ENCODE measurements at places on chromosomes 7 and 10.

GRCh38 chr7:133016604-133017003 is 65.3 kb downstream of the CHCHD3 start:
- no peak for DNase-seq

GRCh38 chr7:30612658-30613265 is 18.1 kb downstream of the GARS1 start:
- DNase-seq: no peak

GRCh38 chr10:71973777-71974488 is 9.7 kb downstream of the CHST3 start:
- DNase-seq: no peak

DNA sequence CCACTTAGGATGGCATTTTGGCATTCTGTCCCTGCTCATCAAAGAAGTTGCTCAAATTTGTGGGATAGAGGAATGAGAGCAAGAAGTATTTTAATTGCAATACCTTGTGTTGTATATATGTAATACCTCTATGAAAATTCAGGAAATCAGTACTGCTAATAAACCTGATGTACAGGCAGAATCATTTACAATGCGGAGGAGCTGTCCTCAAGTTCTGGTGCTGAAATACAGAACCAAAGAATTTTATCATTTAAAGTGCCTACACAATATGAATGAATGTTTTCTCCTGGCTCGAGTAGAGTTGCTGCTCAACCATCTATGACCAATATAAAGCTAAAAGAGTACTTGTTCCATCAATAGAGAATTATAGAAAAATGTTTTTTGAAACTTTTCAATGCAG is 305.8 kb downstream of the PLXNA4 start:
- no peak for DNase-seq

- DNase-seq: no peak
These were observed 141.6 kb downstream of the THSD7A start for GRCh38 chr7:11690395-11690794.

DNA sequence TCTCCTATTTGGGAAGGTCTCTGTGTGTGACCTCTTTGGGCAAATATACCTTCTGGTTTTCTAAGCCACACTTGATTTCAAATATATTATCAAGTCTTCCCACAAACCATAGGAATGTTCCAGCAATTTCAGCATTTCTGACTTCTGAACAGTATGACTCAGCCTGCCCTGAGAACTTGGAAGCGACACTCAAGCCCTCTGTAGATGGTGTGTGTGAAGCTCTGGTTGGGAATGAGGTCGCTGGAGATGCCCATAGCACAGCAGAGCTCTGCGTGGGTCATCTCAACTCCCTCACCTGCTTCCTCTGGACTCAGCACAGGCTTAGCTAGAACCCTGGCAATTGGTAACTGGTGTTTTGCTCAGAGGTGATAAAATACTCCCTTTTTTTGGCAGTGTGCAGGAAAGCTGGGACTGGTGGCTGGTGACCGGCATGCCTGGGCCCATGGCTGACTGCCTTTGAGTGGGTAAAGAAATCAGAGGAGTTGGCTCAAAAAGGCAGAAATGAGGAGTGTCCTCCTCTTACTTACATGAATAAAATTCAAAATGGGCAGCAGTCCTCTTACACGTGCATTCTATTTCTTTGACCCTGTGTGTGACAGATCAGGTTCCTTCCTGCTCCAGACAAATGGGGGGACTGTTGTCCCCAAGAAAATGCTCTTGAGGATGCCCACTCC is 87.5 kb upstream of the NRP1 start:
- DNase-seq: no peak

DNA sequence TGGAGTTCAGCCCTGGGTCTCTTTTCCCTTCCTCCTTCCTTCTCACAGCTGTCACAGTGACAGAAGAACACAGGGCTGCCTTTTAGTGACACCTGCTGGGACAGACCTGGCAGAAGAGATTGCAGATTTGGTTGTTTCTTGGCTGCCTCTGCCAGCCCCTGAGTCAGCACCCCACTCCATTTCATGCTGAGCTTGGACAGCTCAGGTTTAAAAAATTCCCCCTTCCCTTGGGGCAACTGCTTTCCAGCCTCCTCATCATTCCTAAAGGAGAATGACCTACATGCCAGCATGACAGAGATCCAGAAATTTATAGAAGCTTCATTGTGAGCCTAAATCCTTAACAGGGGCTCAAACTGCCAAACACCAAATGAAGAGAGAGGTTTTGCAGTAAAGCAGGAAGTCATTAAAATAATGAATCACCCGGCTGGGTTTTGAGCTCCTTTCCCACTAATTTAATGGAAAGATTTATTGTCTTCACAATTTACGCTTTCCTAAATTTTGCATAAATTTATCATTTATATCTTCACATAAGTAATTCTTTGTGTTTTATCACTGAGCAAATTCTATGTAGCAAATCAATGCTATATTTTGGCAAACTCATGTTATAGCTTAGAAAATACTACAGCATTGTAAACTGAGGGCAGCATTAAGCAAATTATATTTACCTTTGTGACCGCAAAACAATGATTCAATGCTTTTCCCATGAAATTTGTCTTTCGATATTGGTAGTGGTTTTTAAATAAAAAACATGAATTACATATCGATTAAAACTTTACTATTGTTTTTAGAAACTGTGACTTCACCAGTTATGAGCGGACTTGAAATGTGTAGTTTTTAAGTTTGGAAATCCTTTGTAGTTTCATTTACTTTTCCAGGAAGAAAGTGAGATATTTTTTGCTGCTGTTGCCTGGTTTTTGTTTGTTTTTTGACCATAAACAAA is 399.5 kb upstream of the ANKRD30A start:
- no peak for DNase-seq

DNA sequence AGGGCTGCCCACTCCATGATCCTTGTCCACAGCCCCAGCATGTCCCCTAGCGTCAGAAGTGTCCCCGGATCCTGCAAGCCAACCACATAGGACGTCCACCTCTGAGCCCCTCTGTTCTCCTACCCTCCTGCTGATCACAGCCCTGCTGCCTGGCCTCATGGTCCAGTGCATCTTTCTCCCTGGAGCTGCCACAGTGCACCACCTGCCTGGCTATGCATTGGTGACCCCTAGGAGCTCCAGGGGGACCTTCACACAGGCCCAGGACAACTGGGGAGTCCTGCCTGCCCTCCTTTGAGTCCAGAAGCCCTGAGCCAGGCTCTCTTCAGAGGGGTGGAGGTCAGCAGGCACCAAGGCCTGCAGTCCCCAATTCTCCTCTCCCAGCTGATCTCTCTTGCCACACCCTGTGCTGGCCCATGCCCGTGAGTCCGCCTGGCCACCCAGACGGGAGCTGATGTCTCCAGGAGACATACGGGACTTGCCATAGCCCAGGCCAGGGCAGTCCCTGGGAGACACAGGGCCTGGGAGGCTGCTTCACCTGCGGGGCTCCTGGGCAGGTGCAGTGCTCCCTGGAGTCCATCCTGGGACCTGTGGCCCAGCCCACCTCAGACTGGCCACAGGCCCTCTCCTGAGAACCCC is 77.4 kb upstream of the RET start:
- no peak for DNase-seq

- no peak for DNase-seq
These were observed 144.9 kb downstream of the UBE2H start for GRCh38 chr7:129807863-129808262.

DNA sequence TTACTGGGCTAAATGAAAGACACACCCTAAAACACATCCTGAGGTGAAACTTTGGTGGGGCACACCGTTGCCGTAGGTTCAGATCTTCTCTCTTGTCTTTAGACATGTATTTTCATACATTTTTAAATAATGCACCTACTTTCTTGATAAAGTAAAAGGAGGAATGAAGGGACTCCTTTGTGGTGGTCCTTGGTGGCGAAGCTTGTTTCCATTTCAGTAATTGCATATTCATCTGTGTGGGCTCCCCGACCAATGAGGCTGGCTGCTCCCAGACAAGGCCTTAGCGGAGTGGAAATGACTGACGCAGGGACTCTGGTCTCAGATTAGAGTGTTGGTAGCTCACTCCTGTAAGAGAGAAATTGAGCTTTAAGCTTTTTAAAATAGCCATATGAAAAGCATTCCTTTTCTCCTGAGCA is 815 bp downstream of the CCSER2 start:
- DNase-seq: no peak

DNA sequence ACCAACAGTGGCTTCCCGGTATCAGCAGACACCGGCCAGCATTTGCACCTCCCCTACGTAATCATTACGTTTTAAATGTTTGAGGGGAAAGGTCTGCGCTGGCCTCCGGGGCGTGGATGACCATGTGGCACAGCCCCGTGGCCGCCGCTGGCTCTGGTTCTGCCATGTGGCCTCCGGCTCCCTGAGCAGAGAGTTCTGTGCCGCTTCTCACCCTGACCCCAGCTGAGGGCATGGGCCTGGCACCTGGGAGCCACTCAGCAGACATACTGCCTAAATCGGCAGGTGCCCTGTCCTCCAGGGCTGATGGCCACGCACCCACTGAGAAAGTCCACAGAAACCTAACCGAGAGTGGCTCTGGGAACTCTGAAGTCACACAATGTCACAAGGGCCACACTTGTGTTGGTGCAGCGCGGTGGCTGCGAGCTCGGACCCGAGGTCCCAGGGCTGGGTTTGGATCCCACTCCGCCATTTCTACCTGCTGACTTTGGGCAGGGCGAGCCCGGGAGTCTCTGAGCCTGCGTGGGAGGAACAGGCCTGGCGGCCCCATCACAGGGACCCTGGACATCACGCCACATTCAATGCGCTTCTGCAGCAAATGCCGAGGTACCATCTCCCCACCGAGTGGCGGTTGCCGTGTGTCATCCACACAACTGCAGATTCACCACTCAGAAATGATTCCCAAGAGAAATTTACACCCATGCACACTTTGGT is 25.3 kb downstream of the CFAP46 start:
- DNase-seq: no peak

GRCh38 chr7:149166630-149167352 is 19.5 kb downstream of the ZNF398 start:
- DNase-seq: no peak

DNA sequence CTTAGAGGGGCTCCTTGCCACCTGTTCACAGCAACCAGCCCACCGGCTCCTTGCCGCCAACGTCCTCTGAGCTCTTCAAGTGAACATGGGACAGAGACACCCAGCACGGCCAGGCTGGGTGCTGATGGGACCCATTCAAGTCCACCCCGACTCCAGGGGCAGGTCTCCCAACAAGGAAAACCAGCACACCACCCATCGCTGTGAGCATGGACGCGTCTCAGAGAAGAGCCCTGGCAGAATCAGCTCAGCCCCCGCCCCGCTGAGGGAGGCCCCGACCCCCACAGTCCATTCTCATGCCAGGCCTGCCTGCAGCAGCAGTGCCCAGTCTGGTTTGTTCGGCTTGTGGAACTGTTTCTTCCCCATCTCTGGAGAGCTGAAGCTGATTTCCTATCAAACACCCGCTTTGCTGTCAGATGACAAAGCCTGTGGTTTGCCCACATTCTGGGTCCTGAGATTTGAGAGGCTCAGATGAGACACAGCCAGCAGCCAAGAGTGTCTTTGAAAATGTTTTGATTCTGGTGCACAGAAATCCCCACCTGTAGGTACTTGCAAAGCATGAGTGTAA is 216.6 kb downstream of the ZMYND11 start:
- DNase-seq: no peak

DNA sequence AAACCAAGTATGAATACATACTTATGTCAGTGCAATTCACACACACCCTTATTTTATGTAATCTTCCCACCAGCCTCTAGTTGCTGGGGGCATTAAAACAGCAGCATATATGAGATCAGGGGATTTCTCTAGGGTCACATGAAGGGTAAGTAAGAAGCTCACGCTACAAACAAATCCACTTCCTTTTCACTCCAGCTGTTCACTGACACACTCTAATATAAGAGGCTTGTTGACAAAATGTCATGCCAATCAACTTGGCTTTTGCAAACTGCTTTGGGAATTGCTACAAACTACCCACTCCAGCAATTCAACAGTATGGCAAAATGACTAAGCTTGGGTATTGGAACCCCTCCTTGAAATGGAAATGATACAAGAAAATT is 10.3 kb downstream of the FAM3C start:
- DNase-seq: no peak

GRCh38 chr10:4590807-4591206 is 235.2 kb upstream of the AKR1E2 start:
- no peak for DNase-seq

DNA sequence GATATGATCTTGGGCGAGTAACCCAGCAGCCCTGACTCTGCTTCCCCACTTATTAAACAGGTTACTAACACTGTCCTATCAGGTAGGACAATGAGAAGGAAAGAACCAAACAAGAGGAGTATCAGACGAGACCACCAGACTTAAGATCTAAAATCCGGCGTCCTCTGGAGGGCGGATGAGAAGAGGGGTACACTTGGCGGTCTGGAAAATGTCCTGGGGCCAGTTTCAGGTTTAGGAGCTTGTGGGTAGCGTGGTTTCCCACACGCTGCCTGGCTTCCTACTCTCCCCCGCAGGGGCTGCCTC is 635 bp downstream of the ZNF32 start:
- no peak for DNase-seq

DNA sequence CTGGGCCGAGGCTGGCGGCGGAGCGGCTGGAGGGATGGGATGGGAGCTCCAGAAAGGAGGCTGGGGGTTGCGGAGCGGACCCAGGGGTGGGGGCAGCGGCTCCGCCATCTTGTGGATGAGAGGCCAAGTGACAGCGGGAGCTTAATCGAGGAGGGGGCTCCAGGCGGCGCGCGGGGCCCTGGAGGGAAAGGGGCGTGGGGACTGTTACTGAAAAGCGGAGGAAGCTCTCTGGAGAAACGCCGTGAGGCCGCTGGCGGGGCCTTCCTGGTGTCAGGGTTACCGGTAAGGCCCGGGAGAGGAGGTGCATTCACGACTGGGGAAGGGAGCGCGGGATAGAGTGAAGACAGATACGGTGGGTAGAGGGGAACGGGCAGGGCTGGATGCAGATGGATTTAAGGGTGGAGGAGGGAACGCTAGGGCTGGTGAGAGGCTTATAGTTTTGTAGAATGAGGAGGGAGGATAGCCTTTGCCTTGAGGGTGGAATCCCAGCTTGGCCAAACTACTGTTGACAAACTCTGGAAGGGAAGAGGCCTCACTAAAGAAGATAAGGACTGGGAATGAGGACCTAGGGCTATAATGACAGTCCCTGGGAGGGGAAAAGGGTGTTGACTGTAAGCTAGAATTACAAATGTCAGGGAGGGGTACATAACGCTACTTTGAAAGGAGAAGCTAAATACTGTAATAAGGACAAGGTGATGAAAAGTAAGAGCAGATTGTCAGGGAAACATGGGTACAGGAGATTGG is 535 bp downstream of the BTRC start:
- DNase-seq: peak; percentile 10

GRCh38 chr7:130401578-130401977 is 21.3 kb downstream of the CPA1 start:
- DNase-seq: no peak

DNA sequence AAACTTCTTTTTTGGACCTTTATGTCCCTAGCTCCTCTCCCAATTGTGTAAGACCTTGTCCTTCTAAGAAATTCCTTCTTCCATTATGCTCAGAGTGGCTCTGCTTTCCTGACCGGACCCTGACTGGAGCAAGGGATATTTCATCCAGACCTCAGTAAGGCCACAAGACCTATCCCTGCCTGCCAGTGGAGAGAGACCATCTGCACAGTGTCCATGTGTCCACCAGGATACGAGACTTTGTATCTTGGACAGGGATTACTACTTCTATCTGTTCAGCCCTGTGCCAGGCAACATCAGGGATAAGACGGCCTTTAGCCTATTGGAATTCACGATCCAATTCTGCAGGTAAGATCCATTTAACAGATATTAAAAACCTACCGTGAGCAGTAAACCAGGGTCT is 7.2 kb upstream of the ATOH7 start:
- DNase-seq: no peak

- DNase-seq: no peak
These were observed 191.5 kb downstream of the RAMP3 start for GRCh38 chr7:45349090-45349489.

Data from stimulated activated CD8-positive, alpha-beta memory T cell treated with anti-CD3 and anti-CD28 coated beads, Interleukin-7, amount 100 ng/mL, for 1 hour (primary cell).